NCI-H1436 treated with DMSO at 0.1 percent for 48 hours (cell line): ENCODE measurements at places on chromosomes 2 and 18.

GRCh38 chr2:110771547-110772382 lies 39.4 kb downstream of the ACOXL start:
- DNase-seq = no peak

GRCh38 chr2:163808406-163808805 lies 72.6 kb upstream of the FIGN start:
- no peak for DNase-seq

- no peak for DNase-seq
Observed at GRCh38 chr2:240624950-240625621, at the start of gene GPR35. GPR35 (plus strand) TSS chr2:240625480; CDS start chr2:240629953, 4,473 bp downstream.

DNA sequence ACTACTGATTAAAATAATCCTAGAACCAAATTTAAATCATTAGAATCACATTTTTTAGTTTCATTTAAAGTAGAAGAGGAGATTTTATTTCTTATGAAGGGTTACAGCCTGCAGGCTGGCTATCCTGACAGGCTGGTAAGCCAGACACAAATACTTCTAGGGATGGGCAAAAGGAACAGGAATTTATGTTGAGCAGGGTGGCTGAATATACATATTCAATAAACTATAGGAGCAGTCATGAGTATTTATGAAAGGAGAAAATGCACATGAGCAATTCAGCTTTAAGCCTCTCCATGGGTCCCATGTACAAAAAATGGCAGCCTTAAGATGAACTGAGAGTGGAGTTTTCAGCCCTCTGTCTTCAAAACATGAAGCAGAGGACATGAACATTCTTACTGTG lies 182.4 kb downstream of the CTNNA2 start:
- DNase-seq = no peak

DNA sequence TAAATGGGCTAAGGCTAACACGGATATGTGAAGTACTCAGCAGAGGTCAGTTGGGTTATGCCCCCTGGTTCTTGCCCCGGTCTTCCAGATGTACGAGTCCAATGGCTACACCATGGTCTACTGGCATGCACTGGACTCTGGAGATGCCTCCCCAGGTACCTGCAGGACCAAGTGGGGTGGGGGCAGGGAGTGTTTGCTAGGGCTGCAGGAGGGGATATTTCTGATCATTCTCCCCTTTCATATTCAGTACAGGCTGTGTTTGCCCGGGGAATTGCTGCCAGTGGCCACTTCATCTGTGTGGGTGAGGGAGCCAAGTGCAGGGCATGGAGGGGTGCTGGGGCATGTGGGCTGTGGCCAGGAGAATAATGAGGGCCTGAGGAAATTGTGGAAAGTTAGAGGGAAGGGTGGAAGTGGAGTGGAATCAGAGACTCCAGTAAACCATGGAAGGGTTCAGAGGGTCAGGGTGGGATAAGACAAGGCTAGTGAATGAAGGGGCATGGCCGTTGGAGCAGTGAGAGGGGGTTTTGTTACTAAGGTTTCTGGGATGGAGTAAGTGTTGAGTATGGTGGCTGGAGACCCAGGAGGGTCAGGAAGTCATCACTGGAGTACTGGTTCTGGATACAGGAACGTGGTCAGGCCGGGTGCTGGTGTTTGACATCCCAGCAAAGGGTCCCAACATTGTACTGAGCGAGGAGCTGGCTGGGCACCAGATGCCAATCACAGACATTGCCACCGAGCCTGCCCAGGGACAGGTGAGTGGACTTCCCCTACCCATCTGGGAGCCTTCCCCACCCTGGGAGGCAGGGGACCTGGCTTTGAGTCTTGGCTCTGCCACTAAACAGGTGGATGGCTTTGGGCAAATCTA lies 1.9 kb downstream of the WDR54 start:
- DNase-seq = no peak
